AG04450 (cell line): ENCODE measurements at places on chromosomes 5 and 9.

DNA sequence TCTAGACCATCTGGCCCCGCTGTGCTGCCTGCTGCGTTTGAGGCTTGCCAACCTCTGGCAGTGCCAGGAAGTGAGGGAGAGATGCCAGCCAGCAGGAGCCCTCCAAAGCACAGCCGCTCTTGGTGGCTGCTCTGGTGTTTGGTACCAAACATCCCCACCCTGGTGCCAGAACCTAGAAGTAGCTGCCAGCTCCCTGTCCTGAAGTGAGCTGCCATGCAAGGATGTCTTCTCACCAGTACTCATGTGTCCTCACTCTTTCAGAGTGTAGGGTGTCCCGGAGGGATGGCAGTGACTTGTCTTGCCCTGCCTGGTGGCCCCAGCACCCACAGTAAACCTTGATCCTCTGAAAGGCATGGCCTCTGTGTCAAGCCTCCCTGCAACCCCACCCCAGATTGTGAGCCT is 43.4 kb downstream of the AMBP start:
- DNase-seq, result no peak

DNA sequence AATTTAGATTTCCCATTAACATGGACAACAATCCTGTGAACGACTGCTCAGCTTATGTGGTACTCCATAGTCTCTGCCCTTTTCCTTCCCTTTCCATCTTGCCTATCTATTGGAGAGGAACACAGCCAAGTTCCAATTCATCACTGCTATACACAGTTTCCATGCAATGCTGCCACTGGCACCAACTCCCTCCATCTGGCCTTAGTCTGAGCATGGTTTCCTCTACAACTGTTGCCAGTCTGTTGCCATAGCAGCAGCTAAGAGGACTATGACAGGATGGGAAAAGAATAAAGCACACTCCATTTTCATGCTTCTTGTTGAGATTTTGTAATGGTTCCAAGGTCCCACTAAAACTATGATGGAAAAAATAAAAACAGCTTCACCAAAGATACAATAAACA is 189.0 kb downstream of the HCN1 start:
- no peak for DNase-seq

GRCh38 chr9:81549500-81550206 is 139.7 kb downstream of the TLE1 start:
- DNase-seq, result no peak

GRCh38 chr5:63398346-63398745 is 563.9 kb downstream of the HTR1A start:
- no peak for DNase-seq

DNA sequence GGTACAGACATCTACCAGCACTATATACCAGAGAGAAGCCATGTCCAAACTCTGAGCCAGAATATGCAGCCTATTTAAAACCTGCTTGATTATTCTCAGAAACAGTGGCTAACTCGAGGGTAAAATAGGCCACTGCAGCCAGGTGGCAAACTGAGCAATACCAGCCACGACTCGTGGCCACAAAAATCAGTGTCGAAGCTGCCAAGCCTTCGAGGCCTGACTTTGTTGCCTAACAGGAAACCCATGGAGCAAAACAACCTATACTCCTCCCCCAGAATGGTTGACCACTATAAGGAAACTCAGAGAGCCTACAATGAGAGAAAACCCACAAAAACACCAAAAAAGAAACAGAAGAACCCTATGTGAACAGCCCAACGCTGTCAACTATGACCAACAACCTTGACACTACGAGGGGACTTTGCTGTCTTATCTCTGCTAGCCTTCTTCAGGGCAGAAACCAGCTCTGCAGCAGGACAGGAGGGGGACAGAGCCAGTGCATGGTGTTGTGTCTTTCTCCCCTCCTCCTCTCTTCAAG is 133.8 kb downstream of the TMEM174 start:
- DNase-seq, result no peak

DNA sequence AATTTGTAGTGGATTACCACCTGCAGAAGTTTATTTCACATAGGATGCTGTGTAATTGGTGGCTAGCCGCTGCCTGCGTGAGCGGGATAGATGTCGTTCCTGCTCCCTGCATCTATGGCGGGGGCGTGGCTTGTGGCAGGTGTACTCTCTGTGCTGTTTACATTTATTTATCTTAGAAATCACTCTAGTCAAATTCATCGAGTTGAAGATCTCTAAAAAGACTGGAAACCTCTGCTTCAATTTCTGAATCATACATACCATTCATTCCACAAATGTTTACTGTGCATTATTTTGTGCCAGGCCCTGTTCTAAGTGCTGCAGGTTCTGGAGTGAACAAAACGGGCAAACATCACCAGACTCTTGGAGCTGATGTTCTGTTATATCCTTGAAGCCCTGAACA is 11.9 kb downstream of the ROPN1L start:
- DNase-seq, result no peak

GRCh38 chr9:86792136-86792535 is 155.2 kb downstream of the GAS1 start:
- no peak for DNase-seq

- DNase-seq, result no peak
Observed at GRCh38 chr9:22100626-22101025, 91.5 kb upstream of the CDKN2B start.

GRCh38 chr9:82670726-82671125 is 392.2 kb downstream of the RASEF start:
- DNase-seq, result no peak

GRCh38 chr5:55541056-55541635 is 6.4 kb upstream of the PLPP1 start:
- no peak for DNase-seq

- DNase-seq, result no peak
Observed at GRCh38 chr5:168723037-168723436, 143.9 kb upstream of the PANK3 start.

DNA sequence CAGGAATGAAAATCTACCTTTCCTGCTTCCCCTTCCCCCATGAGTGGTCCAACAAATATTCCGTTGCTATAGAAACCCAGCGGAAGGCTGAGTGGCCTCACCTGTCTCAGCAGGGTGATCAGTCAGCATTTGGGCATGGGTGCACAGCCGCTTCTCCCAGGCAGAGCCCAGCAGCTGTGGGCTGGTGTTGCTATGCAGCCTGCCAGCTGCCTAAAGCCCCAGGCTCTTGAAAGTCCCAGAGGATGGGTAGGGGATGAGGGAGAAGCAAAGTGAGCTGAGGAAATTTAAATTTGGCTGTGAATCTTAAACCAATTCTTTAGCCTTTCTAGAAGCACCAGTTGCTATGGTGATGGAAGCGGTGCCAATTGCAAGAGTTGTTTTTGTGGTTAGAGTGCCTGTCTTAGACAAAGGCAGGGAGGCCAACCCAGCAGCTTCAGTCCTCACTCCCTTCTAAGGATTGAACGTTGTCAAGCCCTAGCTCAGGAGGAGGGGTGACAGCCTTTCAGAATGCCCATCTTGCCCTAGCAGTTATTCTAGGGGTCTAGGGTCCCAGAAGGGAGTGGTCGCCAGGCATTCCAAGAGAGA is 151.5 kb upstream of the PITX1 start:
- DNase-seq, result no peak

- no peak for DNase-seq
Observed at GRCh38 chr9:96524045-96524444, 74.1 kb downstream of the HABP4 start.

DNA sequence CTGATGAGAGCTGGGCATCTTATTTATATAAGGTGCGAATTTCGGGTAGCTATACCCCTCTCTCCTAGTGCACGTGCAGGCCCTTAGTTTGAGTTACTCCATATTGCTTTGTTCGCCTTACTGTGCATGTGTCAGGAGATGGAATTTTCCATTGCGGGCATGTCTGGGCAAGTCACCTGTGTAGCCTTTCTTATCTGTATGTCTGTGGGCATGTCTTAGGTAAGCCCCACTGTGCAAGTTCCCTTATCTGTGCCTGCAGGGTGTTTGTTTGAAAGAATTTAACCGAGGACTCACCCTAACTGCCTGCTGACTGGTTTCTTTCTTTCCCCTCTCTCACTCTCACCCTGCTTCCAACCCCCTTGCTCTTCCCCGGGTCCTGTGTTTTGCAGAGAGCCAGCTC is 140.7 kb upstream of the RANBP3L start:
- no peak for DNase-seq

DNA sequence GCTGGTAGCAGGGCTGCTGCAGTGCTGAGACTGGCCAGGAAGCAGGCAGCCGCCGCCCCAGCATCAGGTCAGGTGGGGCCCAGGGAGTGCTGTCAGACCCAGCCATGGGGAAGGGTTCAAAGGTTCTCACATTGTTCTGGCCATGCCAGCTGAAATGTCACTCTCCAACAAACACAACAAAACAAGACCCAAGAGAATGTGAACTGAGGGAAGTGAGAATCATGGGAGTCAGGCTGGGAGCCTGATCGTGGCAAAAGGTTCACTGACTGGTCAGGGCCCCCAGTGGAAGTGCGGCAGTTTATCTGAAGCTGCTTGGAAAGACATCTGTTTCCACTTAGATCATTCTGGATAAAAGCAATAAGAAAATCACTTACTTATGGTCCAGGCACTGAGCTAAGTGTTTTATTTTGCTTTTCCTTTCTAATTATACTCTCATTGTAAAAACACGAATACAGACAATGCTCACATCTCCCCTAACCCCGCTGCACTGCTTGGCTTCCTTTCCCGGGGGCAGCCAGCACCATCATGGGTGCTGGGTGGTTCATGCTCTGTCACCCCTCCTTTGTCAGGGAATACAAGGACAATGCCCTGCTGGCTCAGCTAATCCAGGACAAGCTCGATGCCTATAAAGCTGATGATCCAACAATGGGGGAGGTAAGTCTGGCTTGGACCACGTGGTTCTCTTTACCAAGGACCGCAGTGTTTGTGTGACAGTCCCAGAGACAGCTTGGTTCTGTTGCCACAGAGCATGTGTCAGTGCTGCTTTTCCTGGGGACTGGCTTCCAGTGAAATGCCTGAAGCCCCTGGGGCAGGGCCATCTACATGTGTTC is 41.9 kb upstream of the CFAP157 start:
- DNase-seq, result no peak

- no peak for DNase-seq
Observed at GRCh38 chr9:105396901-105397300, 50.9 kb upstream of the FSD1L start.

GRCh38 chr9:94948567-94949235 is 222.2 kb downstream of the AOPEP start:
- no peak for DNase-seq

- no peak for DNase-seq
Observed at GRCh38 chr5:160660132-160660531, 191.9 kb downstream of the ATP10B start.

DNA sequence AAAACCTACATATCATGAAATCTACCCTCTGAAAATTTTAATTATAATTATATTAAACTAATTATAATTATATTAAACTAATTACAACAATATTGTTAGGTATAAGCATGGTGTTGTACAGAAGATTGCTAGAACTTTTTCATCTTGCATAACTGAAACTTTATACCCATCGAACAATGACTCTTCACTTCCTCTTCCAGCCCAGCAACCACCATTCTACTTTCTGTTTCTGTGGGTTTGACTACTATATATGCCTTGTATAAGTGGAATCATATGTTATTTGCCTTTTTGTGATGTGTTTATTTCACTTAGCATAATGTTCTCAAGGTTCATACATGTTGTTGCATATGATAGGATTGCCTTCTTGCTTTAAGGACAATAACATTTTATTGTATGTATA is 274.2 kb upstream of the CCNH start:
- DNase-seq, result no peak

GRCh38 chr9:110712955-110713354 is 44.4 kb downstream of the MUSK start:
- DNase-seq, result no peak

GRCh38 chr5:36301858-36302603 is at the start of gene RANBP3L:
Gene RANBP3L (minus strand): TSS chr5:36301902. CDS start chr5:36301416, 486 bp downstream.
- DNase-seq, result no peak

- no peak for DNase-seq
Observed at GRCh38 chr5:134459010-134459403, 47.3 kb upstream of the CDKN2AIPNL start.

GRCh38 chr9:123121457-123121856 is 88.0 kb downstream of the GPR21 start:
- no peak for DNase-seq

DNA sequence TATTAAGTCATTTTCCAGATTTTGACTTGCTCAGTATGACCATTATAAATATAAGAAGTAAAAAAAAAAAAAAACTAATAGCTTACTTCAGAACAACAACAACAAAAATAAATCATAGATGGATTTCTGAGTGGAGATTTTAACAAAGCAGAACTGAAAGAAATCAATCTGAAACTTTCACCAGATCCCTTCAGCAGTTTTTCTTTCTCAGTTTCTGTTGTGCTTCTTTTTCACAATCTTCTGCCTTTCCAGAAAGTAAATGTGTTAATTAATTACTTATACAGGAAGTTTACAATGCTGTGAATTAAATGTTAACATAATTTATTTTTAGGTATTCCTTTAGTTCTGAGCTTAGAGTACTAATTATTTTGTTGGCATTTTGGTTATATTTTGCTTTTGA is 73.5 kb downstream of the CHSY3 start:
- DNase-seq, result no peak
